Astrocyte (in vitro differentiated cells and primary cell): ENCODE measurements at places on chromosomes 3 and 15. TPM values are rescaled to one million over a fixed set of nuclear protein-coding genes. Genes with fewer than 3 reads are reported as not detected.
A peak's percentile ranks its signal among the peaks of the same experiment; 100 is the strongest.

The RTP1 gene
- total RNA-seq, result not detected in 2 replicates

DNA sequence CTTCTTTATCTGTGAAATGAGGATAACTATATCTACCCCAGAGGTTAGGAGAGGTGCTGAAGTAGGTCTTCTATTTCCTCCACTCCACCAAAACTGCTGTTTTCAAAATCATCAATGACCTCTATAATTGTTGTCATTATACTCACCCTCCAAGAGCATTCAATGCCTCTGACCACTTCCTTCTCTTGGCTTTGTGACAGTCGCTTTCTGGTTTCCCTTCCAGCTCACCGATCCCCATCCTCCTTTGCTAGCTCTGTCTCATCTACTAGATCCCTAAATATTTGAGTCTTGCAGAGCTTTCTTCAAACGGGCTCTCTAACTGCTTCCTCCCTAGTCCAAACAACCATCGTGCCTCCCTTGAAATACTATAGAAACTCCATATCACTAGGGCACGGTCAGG lies 153.5 kb downstream of the RPLP1 start:
- H3K4me1 ChIP-seq, result no peaks in the 10 kb centered on the region
- H3K27ac ChIP-seq, result no peak overlapping the region
- no peak overlapping the region for H3K4me3 ChIP-seq
- DNase-seq, result no peak
- no peaks in the 10 kb centered on the region for H3K36me3 ChIP-seq
- H3K27me3 ChIP-seq, result peaks cover 5% of the 10 kb centered on the region

- peaks cover 98% of the 10 kb centered on the region for H3K27me3 ChIP-seq
- DNase-seq, result no peak
- H3K27ac ChIP-seq, result no peak overlapping the region
- peaks cover 10% of the 10 kb centered on the region for H3K4me1 ChIP-seq
Measured at GRCh38 chr3:158097081-158097592, 9.1 kb downstream of the SHOX2 start.

DNA sequence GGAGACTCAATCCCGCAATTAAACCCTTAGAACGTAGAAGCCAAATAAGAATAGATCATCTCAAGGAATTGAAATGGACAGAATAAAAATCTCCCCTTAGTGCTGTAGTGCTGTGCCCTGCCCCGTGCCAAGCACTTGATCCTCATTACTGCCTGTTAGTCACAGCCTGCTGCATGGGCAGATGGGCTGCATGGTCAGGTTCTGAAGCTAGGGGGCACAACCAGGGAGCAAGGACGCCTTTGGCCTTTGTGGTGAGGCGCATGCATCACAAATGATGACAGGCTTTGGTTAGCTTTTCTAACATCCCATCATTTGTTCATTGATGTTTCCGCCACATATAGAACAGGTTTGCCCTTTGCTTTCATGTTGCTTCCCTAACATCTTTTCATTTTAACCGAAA lies 336.3 kb upstream of the ADAMTS9 start:
- no peaks in the 10 kb centered on the region for H3K36me3 ChIP-seq
- H3K4me1 ChIP-seq, result no peaks in the 10 kb centered on the region
- no peak overlapping the region for H3K4me3 ChIP-seq
- H3K27me3 ChIP-seq, result no peaks in the 10 kb centered on the region

- no peaks in the 10 kb centered on the region for H3K36me3 ChIP-seq
- no peak overlapping the region for H3K27ac ChIP-seq
- H3K4me3 ChIP-seq, result no peak overlapping the region
- no peaks in the 10 kb centered on the region for H3K27me3 ChIP-seq
- no peak for DNase-seq
Measured at GRCh38 chr3:181929501-181929900, 217.8 kb downstream of the SOX2 start.

GRCh38 chr3:133712017-133712416 lies 34.2 kb upstream of the TF start:
- no peak for DNase-seq
- no peak overlapping the region for H3K4me3 ChIP-seq
- no peaks in the 10 kb centered on the region for H3K4me1 ChIP-seq
- H3K36me3 ChIP-seq, result no peaks in the 10 kb centered on the region
- no peak overlapping the region for H3K27ac ChIP-seq

DNA sequence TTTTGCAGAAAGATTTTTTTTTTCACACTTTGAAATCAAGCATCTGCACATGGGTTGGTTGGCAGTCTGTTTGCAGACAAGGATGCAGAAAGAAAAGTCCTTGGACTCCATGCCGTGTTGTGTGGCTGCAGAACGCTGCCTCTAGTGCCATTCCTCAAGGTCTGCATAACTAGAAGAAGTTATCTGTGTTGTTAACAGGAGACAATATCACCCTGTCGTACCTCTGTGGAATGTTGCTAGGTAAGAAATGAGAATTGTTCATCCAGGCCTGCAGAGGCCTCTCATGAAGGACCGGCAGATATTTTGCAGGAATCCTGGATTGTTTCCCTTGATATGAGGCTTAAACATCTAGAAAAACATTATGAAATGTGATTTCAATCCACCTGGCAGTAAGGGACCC lies 58.5 kb upstream of the PPARG start:
- H3K4me3 ChIP-seq, result no peak overlapping the region
- no peak overlapping the region for H3K27ac ChIP-seq
- H3K27me3 ChIP-seq, result peaks cover 49% of the 10 kb centered on the region
- DNase-seq, result no peak

- H3K4me1 ChIP-seq, result peaks cover 26% of the 10 kb centered on the region
- peaks cover 28% of the 10 kb centered on the region for H3K36me3 ChIP-seq
- DNase-seq, result no peak
- H3K27me3 ChIP-seq, result no peaks in the 10 kb centered on the region
- no peak overlapping the region for H3K4me3 ChIP-seq
Measured at GRCh38 chr15:88635318-88635717, 3.5 kb upstream of the ISG20 start.

GRCh38 chr3:111314898-111315297 lies 227.1 kb upstream of the CD96 start:
- DNase-seq, result peak; percentile 9
- H3K27me3 ChIP-seq, result no peaks in the 10 kb centered on the region
- no peak overlapping the region for H3K27ac ChIP-seq
- no peaks in the 10 kb centered on the region for H3K36me3 ChIP-seq
- H3K4me1 ChIP-seq, result peaks cover 19% of the 10 kb centered on the region
- no peak overlapping the region for H3K4me3 ChIP-seq

- H3K27ac ChIP-seq, result no peak overlapping the region
- H3K36me3 ChIP-seq, result no peaks in the 10 kb centered on the region
- DNase-seq, result no peak
- no peak overlapping the region for H3K4me3 ChIP-seq
Measured at GRCh38 chr3:143672396-143673165, 175.7 kb downstream of the SLC9A9 start.

- H3K27ac ChIP-seq, result no peak overlapping the region
- no peaks in the 10 kb centered on the region for H3K27me3 ChIP-seq
- H3K36me3 ChIP-seq, result no peaks in the 10 kb centered on the region
- no peak for DNase-seq
- H3K4me3 ChIP-seq, result no peak overlapping the region
Measured at GRCh38 chr15:79467865-79468586, 35.9 kb downstream of the MINAR1 start.

GRCh38 chr3:4674216-4674615 lies 181.1 kb downstream of the ITPR1 start:
- H3K4me3 ChIP-seq, result no peak overlapping the region
- peak; percentile 84 for DNase-seq
- H3K27me3 ChIP-seq, result no peaks in the 10 kb centered on the region
- H3K4me1 ChIP-seq, result no peaks in the 10 kb centered on the region
- no peaks in the 10 kb centered on the region for H3K36me3 ChIP-seq

DNA sequence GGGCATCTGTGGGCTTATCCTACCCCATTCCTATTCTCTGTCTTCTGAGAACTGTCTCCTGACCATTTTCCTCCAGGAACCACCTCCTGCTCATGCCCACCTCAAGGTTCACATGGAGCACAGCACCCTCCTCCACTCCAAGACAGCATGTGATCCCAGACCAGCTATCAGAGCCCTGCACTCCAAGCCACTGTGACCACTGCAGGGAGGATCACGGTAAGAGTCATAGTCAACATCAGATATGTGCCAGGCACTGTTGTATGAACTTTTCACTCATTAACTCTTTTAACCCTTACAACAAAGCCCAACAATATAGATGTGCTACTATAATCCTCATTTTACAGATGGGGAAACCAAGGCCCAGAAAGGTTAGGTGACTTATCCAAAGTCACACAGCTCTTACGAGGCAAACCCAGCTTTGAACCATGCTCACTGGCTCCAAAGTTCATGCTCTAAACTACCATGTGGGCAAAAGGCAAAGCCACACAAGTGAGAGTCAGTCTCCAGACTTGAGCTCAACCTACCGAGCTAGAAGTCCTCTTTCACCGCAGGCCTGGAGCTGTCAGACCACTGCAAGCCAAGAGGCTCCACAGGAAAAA lies 115.1 kb upstream of the IQSEC1 start:
- H3K4me1 ChIP-seq, result peaks cover 10% of the 10 kb centered on the region
- DNase-seq, result no peak
- no peak overlapping the region for H3K4me3 ChIP-seq
- no peak overlapping the region for H3K27ac ChIP-seq
- H3K27me3 ChIP-seq, result no peaks in the 10 kb centered on the region
- no peaks in the 10 kb centered on the region for H3K36me3 ChIP-seq

GRCh38 chr3:183244981-183245476 lies 8.0 kb upstream of the B3GNT5 start:
- H3K27me3 ChIP-seq, result no peaks in the 10 kb centered on the region
- DNase-seq, result no peak
- H3K4me1 ChIP-seq, result no peaks in the 10 kb centered on the region

DNA sequence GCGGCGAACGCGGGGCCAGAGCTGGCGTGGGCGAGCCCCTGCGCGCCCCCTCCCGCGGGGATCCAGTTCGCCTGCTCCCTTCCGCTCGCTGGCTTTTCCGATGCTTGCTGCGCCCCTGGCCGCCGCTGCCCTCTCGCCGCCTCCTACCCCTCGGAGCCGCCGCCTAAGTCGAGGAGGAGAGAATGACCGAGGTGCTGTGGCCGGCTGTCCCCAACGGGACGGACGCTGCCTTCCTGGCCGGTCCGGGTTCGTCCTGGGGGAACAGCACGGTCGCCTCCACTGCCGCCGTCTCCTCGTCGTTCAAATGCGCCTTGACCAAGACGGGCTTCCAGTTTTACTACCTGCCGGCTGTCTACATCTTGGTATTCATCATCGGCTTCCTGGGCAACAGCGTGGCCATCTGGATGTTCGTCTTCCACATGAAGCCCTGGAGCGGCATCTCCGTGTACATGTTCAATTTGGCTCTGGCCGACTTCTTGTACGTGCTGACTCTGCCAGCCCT lies 721 bp downstream of the P2RY1 start:
- H3K27ac ChIP-seq, result no peak overlapping the region
- no peaks in the 10 kb centered on the region for H3K36me3 ChIP-seq
- H3K4me3 ChIP-seq, result peak overlapping the region; percentile 79
- H3K27me3 ChIP-seq, result peaks cover 14% of the 10 kb centered on the region

DNA sequence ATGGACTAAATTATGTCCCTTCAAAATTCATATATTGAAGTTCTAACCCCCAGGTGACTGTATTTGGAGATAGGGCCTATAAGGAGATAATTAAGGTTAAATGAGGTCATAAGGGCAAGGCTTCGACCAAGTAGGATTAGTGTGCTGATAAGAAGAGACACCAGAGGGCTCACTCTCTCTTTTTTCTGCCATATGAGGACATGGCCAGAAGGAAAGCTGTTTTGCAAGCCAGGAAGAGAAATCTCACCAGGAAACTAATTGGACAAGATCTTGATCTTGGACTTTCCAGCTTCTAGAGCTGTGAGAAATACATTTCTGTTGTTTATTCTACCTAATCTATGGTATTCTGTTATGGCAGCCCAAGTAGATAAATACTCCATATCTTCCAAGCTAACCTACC lies 503.6 kb upstream of the NAALADL2 start:
- H3K27me3 ChIP-seq, result no peaks in the 10 kb centered on the region
- DNase-seq, result no peak
- H3K27ac ChIP-seq, result no peak overlapping the region
- H3K4me1 ChIP-seq, result no peaks in the 10 kb centered on the region
- no peaks in the 10 kb centered on the region for H3K36me3 ChIP-seq
- no peak overlapping the region for H3K4me3 ChIP-seq

DNA sequence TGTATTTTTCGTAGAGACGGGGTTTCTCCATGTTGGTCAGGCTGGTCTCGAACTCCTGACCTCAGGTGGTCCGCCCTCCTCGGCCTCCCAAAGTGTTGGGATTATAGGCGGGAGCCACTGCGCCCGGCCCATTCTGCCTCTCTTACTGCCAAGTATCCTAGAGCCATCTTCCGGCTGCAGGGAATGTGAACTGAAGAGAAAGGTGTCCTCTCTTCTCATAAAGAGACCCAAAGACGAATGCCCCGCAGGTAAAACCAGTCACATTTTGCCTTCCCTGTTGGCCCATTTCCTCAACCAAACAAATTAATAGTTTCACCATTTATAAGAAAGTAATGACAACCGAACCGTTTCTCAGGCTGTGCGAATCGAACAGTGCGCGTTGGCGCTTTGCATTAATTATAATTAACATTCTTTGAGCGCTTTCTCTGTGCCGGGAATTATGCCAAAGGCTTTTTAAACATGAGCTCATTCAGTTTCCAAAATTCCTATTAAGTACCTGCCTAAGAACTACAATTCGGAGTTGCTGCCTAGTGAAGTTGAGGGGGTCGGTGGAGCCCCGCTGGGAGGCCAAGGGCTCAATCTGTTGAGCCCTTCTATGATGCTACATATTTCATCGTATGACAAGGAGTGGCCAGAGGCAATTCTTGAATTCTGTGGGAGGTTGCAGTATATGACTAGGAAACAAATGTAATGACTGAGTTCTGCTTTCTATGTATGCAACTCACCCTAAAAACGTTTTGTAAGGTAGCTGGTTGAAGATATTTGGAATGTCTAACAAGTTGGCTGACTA lies 819 bp upstream of the RPL24 start:
- peak overlapping the region; percentile 91 for H3K27ac ChIP-seq
- peaks cover 22% of the 10 kb centered on the region for H3K36me3 ChIP-seq
- H3K27me3 ChIP-seq, result no peaks in the 10 kb centered on the region
- peaks cover 14% of the 10 kb centered on the region for H3K4me1 ChIP-seq
- peak; percentile 54 for DNase-seq
